ENCODE measurements at places on chromosomes 4 and X.

DNA sequence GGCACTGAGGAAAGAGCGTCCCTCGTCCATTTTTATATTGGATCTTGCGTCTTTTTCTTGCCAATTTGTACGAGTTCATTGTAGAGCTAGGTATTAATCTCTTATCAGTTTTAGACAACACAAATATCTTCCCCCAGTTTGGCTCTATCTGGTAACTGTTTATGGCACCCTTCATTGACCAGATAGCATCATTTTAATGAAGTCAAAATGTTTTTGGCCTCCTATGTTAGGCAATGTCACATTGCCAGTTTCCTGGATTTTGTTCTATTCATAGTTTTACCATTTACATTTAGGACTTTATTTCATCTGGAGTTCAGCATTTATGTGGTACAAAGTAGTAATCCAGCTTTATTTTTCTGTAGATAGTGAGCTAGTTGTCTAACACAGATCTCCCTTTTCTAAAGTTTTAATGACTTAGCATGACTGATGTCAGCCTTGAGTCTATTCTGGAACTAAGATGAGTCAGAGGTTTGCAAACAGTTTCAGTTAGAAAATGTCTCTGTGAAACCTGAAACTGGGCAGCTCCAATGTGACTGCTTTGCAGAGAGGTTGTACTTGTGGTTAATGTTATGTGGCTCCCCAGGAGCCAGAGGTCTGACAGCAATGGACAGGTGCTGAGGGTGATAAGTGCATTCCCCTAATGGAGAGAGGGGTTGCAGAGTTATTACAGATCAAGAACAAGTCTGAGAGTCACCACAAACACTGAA lies 5.3 kb upstream of the STBD1 start:
- DNase-seq = no peak

DNA sequence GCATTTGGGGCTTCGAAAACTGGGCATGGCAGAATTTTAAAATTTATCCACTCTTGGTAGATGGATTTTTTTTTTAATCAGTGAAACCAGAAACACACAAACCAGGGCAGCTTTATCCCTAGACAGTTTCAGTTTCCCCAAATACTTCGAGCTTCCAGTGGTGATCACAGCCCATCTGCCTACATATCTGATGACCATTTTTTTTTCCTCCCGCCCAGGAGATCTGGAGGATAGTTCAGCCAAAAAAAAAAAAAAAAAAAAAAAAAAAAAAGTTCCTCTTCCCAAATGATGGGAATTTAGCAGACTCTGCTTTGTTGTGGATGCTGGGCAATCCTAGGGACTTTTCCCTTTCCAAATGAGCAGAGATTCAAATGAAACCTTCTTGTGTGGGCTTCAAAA lies 1.0 kb upstream of the TBC1D9 start:
- no peak for DNase-seq

DNA sequence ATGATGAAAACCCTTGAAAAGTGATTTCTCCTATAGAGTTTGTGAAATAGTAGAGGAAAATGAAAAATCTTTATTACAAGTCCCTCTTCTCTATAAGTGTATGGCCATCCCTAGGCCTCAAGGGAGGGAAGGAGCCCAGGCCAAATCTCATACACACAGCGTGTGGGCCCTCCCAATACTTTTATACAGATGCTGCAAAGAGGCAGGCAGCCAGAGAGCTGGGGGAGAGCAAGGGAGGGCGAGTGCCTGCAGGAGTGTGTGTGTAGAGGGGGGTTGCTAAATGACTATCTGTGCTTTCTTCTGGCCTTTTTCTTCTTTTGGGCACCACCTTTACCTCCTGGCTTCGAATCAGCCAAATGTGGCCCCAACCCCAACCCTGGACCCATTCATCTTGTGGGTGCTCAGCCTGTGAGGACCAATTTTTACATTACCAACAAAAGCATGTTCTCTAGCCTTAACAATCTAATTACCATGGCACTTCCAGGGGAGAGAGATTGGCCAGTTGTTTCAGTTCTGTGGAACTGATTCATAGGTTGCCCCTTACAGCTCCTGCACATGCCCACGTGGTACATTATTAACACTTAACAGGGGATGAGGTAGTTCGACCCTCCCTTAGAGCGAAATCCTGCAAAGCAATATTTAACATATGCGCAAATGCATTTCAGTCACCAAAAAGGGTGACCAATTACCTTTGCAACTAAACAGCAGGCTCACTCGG lies 2.0 kb downstream of the GPC3 start:
- no peak for DNase-seq

GRCh38 chr4:26197018-26197779 lies 123.6 kb upstream of the RBPJ start:
- DNase-seq = no peak

DNA sequence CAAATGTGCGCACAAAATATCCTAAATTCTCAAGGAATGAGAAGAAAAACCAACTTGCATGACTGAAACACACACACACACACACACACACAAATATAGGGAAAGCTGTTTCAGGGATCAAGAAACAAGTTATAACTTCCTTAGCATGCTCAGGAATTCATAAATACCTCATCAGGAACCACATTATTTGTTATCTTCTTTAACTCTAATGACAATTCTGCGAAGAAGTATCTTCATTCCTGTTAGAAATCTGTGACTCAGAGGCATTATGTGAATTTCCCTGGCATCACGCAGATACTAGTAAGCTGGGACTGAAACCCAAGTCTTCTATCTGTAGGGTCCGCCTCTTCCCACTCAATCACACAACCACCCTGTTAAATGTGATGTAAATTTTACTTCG lies 30.3 kb downstream of the TMPRSS11A start:
- no peak for DNase-seq

DNA sequence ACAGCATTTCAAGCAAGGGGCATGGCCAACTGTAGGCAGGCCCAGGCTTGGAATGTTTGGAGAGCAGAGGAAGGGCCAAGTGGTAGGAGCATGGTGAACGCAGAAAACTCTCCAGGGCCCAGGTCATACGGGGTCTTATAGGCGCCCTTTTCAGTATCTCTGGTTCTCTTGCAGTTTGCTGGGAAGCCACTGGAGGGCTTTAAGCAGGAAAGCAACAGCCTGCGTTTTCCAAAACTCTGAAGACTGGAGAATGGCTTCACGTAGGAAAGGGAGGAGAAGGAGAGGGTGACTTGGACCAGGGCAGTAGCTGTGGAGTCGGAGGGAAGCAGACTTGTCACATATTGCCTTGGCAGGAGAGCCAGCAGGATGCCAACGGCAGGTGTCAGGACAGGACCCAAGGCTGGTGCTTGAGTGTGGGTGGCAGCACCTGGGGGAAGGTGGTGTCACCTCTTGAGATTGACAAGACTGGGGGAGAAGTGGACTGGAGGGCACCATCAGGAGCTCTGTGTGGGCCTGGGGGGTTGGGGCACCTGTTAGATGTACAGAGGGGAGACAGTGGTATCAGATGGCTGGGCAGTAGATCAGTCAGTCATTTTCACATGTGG lies 21.9 kb downstream of the TKTL1 start:
- DNase-seq = no peak

DNA sequence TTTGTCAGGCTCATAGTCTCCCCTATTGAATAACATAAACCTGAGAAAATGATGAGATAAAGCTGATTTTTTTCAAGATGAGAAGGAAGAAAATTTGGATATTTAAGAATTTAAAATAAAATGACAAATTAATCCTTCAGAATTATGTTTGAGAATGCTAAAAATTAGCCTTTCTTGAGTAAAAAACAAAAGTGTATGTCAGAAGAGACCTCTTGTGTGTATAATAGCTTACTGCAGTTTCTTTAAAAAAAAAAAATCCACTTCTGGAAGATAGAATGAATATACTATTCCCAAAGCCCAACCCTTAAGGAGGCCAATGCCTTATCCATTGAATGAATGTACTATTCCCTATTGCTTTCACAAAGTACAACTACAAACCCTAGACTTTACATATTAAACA lies 281.8 kb downstream of the RAPGEF2 start:
- no peak for DNase-seq

GRCh38 chr4:148255344-148255720 lies 186.9 kb downstream of the NR3C2 start:
- DNase-seq = no peak

GRCh38 chrX:21056622-21057021 lies 317.6 kb upstream of the CNKSR2 start:
- no peak for DNase-seq

GRCh38 chr4:79588679-79589078 lies 180.7 kb upstream of the GK2 start:
- DNase-seq = no peak

DNA sequence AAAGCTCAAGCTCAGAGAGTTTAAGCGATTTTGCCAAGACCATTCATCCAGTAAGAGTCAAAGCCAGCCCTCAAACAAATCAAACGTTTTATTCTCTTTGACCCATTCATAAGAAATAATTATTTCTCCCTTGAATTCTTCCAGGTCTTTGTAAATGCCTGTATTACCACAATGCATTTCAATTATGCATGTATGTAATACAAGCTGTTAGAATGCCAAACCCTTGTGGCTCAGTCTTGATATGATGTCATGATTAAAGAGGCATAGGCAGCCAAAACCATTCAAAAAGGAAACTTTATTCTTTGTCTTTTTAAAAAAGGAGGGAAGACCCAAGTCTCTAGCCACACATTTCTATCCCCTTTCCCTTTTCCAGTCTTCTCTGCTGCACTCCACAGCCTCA lies 56.5 kb upstream of the PGM2 start:
- DNase-seq = no peak

DNA sequence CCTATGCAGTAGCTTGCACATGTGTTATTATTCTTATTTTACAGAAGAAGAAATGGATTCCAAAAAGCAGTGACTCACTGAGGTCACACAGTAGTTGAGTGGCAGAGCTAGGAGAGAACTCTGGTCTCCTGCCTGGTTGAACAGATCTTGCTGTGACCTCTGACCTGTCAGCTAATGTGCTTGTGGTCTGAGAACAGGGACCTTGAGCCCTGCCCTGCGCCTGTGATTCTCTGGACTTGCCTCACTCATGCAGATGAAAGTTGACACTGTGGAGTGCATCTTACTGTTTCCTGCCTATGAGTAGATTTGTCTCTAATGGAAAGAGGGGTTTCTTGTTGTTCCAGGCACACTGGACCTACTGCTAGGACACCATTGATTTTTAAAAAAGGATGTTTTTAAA lies 32.3 kb downstream of the ETNPPL start:
- DNase-seq = no peak

DNA sequence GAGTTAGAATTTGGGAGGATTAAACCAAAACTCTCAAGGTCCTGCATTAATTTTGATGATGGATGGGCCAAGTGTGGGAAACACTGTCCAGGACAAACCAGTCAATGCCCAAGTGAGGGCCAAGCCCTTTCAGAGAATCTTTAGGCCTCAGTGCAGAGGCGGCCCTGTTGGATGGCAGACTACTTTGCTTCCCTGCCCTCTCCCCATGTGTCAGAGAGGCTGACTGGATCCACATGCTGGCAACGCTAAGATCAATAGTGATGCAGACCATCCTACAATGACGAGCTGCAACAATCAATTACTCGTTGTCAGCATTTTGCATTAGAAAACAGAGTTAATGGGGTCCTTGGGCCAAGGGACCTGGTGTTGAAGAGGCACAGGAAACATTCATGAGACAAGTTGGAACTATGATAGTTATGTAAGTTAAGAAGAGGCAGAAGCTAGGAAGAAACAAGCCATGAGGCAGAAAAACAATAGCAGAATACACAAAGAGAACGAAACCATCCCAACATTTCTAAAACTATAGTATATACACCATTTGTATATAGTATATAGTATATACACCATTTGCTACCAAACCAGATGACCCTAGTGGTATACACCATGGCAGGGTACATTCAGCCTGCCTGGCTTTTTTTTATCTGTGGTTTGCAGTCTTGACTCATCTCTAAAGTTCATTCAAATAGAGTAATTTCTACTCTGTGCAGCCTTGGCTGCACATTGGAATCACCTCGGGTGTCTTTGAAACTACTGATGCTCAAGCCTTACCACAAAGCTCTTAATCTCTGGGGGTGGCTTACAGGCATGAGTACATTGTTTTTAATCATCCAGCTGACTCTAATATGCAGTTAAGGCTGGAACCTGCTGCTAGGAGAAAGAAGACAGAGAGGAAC lies 147.7 kb upstream of the GYPA start:
- DNase-seq = peak; percentile 8

DNA sequence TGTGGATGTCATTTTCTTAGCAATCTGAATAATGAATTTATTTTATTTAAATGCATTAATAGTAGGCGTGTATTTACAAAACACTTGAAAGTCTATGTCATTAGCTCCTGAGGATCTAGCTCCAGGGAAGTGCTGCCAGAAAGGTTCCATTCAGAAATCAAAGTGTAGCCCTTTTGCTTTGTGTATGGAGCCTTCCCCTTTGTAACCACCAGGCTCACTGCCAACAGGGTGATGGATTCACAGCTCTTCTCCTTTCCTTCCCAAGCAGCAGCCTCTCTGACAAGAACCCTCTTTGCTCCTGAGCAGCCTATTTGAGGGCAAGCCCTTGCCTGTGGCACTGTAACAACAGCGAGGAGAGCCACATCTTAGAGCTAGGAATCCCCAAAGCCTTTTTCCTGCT lies 286.0 kb upstream of the RASGEF1B start:
- no peak for DNase-seq

DNA sequence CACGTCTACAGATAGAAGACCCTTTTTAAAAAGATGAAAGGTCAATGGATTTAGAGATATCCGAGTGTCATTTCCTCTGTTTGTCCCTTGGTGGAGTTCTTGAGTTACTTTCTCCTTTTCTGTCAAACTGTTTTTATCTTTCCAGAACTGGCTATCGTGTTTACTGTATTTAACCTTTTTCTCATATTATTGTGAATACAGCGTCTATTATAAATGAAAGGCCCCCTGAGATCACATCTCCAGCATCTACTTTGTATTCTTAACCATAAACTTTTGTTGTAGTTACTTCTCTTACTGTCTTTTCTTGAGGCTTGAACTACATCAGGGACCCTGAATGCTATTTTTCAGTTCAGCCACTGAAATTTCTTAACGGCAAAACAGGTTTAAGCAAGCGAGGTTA lies 4.0 kb upstream of the PCDH7 start:
- no peak for DNase-seq

- no peak for DNase-seq
Measured at GRCh38 chrX:150753968-150754367, 60.8 kb downstream of the MTMR1 start.

GRCh38 chr4:121094297-121094966 lies 22.1 kb upstream of the NDNF start:
- no peak for DNase-seq

DNA sequence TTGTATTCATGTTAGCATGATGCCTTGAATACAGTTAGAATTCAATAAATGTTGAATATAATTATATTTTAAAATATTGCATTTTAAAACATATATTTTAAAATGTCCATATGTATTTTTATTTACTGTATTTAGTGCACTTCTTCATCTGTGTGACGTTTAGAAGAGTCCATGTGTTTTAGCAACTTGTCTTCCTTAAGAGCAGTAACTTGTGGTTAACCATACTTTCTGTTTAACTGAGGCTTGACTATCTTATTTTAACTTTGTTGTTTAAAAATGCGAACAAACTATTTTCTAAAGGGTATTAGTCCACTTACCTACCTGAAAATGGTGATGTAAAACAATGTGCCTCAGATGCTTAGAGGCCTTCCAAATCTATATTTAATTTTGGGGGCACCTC lies 858 bp downstream of the DMP1 start:
- DNase-seq = no peak

- DNase-seq = no peak
Measured at GRCh38 chrX:37677765-37678164, 7.8 kb upstream of the XK start.

Data from D721Med (cell line).